ENCODE measurements at places on chromosomes 4 and X.

GRCh38 chrX:9558615-9559014 lies 93.8 kb downstream of the TBL1X start:
- DNase-seq, result no peak

GRCh38 chr4:90970021-90970420 lies 842.8 kb downstream of the CCSER1 start:
- no peak for DNase-seq

DNA sequence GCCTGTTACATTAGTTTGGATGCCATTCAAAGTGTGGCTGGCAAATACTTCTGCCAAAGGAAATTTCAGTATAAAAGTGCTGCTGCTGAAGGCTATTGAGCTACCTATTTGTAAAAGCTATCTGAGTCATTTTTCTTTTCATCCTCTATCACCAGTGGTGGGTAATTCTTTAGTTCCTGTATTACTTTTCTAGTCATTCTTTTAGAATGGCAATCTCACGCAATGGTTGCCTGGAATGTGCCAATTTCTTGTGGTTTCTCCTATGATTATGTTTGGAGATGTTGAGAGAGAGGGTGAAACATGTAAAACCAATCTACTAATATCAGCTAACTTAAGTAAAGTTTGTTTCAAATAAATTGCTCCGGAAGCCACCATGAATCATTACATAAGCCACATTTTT lies 685.0 kb downstream of the RAPGEF2 start:
- DNase-seq, result no peak

- no peak for DNase-seq
Observed at GRCh38 chrX:1767026-1767425, 152.2 kb downstream of the ASMT start.

DNA sequence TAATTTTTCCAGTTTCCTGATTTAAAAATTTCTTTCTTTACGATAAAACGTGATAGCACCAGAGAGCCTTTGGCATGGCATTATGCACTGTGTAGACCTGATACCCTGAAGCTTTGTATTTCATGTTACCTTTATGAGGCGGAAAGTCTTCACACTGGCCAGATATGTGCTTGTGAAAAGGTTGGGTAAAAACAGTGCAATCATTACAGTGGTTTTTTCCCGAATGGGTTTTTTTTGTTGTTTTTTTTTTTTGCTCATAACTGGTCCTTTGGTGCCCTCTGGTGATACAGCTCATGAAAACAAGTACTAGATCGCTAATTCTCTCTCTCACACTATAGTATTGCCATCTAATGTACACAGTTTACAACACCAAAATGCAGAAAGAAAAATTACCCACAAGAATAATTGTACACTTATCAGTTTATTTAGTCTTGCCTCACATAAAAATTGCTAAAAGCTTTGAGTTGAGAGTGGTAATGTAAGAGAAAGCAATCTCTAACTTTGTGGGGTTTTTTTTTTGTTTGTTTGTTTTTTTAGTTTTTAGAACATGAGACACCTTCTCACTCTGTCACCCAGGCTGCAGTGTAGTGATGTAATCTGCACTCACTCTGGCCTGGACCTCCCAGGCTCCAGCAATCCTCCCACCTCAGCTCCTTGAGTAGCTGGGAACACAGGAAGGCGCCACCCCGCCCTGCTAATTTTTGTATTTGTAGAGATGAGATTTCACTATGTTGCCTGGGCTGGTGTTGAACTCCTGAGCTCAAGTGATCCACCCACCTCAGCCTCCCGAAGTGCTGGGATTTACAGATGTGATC lies 21.3 kb downstream of the SPCS3 start:
- DNase-seq, result peak; percentile 31

- peak; percentile 78 for DNase-seq
Observed at GRCh38 chrX:50180073-50180940, 20.5 kb downstream of the AKAP4 start.

GRCh38 chr4:62898115-62898514 lies 1511.1 kb downstream of the TECRL start:
- DNase-seq, result no peak

GRCh38 chr4:100130491-100130890 lies 59.8 kb downstream of the DDIT4L start:
- no peak for DNase-seq

DNA sequence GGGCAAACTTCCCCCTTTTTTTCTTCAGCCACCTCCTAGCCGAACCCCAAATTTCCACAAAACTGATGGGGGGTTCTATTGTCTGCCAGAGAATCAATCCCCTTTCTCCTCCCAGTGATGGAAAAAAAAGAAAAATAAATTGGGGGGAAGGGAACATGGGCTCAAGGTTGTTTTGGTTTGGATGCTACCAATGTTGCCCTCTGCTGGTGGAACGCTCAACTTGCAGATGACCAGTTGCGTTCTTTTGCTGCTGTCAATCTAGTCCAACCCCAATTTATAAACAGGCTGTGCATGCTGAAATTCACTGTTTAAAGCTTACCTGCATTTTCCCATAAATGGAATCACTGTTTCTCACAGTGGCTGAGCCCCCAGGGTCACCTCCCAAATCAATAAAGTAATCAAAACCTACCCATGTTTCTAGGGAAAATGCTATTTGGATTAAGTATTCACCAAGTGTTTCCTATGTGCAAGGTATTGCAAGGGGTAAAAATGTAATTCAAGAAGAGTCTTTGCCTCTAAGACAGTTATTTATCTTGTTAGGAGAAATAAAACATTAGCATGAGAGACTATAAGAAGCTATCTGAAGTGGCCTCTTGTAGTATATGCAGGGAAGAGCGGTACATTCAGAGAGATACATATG lies 116.7 kb upstream of the TMEM164 start:
- DNase-seq, result no peak

GRCh38 chrX:134713618-134714107 lies 55.4 kb upstream of the PLAC1 start:
- DNase-seq, result no peak

GRCh38 chr4:87410679-87411078 lies 11.7 kb upstream of the NUDT9 start:
- no peak for DNase-seq

- no peak for DNase-seq
Observed at GRCh38 chrX:68659786-68660185, 12.3 kb downstream of the STARD8 start.

GRCh38 chr4:109557433-109557832 lies 2.6 kb upstream of the MCUB start:
- no peak for DNase-seq

DNA sequence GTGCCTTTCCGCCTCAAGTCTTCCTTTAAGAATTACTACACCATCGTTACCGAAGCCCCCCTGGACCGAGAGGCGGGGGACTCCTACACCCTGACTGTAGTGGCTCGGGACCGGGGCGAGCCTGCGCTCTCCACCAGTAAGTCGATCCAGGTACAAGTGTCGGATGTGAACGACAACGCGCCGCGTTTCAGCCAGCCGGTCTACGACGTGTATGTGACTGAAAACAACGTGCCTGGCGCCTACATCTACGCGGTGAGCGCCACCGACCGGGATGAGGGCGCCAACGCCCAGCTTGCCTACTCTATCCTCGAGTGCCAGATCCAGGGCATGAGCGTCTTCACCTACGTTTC lies 2.2 kb downstream of the PCDH10 start:
- DNase-seq, result no peak

DNA sequence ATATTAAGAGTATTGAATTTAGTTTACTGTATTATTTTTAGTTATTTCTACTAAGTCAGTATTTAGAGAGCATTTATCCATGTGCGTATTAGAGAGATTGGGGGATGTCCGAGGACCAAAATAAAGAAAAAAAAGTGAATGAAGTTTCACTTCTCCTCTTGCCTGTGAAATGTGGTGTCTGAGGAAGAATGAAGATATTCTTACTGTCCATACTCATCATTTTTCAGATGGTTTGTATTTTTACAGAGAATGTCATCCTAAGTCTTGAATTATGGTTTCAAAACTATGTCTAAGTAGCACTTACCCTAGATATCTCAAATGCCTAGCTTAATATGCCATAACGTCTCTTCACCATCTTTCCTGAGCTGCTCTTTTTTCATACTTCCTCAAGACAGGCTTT lies 854.3 kb downstream of the C4orf33 start:
- no peak for DNase-seq

DNA sequence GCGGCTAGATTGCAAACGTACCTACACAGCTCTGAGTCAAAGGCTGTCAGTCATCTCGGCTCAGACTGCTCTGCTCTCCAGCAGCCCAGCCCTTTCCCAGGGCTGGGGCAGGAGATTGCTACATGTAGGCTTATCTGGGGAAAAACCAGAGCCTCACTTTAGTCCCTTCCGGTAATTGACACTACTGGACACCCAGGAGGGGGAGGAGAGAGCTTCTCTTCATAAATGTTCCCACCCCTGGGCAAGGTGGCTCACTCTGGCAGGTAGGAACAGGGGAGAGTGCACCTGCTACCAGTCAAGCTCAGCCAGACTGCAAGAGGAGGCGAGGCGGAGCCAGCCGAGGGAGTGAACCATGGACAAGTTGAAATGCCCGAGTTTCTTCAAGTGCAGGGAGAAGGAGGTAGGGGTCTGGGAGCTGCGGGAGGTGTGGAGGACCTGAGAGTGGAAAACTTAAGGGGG lies at the start of gene SLC6A14:
Gene SLC6A14 (plus strand): TSS at position 249 of the 459 bp plus-strand sequence. CDS start 104 bp downstream, at position 353.
- DNase-seq, result no peak

GRCh38 chrX:129092242-129092641 lies 431.0 kb downstream of the SMARCA1 start:
- no peak for DNase-seq

GRCh38 chr4:93831716-93832496 lies 3.4 kb downstream of the ATOH1 start:
- no peak for DNase-seq

- no peak for DNase-seq
Observed at GRCh38 chr4:87274803-87275202, 47.9 kb downstream of the HSD17B13 start.

DNA sequence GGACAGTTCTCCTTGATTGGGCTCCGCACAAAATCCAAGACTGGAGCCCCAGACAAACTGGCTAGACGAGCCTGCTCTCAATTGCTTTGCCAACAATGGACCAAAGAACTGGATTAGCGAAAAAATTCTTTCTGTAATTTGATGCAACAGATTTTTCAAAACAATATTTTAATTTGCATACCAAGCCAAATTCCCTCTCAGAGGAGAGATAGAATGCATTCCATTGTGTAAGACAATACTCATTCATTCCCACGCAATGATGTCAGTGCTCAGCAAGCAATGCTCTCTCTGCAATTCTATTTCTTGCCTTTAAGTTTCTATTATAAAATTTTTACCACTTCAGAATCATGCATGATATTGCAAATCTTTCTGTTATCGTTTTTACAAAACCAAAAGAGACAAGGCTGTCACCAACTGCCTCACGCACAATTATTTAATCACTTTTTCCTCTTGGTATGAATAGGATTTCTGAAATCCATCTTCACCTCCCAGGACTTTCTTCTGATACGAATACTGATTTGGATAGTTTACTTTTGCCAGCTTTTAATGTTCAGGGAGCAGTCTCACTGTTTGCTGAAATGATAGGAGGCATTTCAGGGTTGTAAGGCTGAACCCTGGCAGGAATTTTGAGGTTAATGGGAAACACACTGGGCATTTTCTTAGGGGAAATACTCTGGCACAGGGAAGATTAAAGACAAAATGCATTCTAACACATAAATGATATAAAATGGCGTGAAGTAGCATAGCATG lies 46.1 kb upstream of the HCCS start:
- DNase-seq, result no peak

DNA sequence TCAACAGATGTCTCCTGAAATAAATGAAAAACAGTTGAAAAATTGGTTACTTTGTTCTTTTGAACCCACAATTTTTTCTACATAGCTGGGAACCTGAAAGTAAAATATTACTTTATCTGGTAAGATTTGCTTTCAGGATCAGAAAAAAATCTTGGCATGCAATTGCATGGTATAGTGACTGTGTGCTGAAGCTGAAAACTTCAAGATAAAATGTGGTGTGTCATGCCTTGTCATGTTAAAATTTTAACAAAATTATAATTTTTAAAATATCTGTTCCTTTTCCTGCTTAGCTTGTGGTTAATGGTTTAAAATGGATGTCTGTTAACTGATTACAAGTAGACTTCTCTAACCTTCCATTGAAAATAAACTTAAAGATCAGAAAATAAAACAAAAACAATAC lies 904.8 kb downstream of the PDHA2 start:
- no peak for DNase-seq

GRCh38 chrX:79270401-79270800 lies 96.7 kb downstream of the ITM2A start:
- no peak for DNase-seq

DNA sequence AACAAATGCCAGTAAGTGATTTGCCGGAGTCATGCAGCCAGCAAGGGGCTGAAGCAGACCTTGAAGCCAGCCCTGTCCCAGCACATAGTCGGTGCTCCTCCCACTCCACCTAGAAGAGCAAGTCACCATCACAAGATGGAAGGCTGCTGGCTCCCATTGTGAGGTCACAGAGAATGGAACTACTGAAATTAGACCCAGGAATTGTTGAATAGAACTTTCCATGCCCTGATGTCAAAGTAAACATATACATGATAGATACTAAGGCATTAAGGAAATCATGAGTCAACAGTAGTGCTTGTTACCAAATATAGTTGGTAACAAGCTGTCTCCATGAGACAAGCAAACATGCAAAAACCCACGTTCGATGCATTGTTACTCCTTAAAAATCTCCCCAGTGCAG lies 177.1 kb upstream of the MID1 start:
- no peak for DNase-seq

DNA sequence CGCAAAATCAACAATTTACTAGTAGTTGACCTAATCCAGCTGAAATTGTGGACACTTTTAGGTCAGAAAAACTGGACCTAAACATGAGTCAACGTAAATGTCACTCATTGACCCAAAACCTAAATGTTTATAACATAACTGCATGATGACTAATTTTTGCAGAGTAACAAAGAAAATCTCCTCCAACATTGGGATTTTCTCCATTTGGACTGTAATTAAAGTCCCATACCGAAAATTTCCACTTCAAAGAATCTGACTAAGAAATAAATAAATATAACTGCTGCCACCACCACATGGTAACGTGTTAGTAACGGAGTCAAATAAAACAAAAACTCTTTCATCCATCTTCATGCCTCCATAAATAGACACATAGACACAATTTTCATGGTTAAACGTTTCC lies 1.9 kb downstream of the ADGRA3 start:
- DNase-seq, result no peak

DNA sequence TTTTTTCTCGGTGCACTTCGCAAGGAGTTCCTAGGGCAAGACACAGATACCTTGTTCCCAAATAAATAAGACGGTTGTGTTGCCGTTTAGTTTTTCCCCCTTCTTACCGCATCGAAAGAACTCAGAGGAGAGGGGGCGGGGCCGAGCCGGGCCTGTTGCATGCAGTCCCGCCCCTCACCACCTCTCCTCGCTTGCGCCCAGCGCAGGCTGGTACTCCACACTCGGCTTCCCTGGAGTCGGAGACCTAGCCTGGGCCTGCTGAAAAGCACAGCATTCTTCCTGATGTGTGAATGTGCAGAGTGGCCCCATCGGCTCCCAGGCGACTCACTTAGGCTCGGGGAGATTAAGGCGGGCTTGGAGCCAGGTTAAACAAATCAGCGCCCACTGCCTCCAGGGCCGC lies 26.1 kb upstream of the VMA21 start:
- peak; percentile 18 for DNase-seq

GRCh38 chrX:9378980-9379696 lies 85.7 kb upstream of the TBL1X start:
- DNase-seq, result no peak

GRCh38 chrX:74536152-74536831 lies 78.1 kb downstream of the RLIM start:
- DNase-seq, result peak; percentile 56
